T47D (cell line): ENCODE measurements at places on chromosomes 6 and 20.

DNA sequence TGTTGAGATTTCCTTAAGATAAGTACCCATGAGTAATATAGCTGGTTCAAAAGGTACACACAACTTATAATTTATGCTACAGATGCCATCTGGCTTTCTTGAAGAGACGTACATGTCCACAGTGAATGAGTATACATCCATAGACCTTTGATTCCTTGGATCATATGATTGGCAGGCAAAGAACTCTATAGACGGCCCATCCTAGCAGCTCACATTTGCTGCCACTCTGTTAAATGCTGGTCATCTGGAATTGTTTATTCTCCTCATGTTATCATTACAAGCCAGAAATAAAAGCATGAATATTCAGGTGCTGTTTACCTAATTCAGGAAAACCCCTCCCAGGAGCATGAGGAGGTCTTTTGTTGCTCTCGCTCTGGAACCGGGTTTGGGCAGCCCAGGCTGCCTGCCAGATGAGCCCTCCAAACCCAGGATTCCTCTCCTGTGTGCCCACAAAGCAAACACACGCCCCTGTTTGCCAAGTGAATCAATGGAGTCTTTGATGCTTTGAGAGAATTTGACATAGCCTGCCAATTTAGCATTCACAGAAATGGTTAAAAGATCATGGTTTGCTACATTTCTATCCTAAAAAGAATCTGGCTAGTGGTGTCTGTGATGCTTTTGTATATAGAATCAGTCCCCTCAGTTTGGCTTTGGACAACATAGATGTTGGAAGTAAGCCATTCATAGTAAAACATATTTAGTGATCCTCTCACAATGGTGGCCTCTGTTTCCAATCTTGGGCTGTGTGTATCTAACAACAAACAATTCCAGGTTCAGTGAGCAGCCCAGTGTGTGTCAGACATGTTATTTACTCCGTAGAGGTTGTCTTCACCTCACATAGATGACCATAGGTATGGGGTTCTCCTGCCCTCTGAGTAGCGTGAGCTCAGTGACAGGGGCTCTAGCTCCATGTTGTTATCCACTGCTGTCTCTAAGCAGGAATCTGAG is 17.5 kb upstream of the PLCG1 start:
- no peak for DNase-seq

DNA sequence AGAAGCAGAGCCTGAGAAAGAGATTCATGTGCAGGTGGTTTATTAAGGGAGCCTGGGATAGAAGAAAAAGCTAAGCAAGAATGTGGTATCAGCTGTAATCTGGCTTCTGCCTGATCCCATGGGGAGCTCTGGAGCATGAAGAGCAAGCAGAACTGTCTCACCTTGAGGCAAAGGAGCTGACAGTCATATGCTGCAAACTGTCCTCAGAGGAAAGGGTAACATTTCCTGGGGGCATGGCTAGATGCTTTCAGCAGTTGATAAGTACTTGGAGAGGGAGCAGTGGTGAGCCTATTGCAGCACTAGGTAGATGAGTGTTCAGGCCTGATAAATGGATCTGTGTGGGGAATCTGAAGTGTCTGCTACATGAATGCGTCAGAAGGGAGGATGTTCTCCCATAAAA is 621.5 kb upstream of the BTBD3 start:
- no peak for DNase-seq

DNA sequence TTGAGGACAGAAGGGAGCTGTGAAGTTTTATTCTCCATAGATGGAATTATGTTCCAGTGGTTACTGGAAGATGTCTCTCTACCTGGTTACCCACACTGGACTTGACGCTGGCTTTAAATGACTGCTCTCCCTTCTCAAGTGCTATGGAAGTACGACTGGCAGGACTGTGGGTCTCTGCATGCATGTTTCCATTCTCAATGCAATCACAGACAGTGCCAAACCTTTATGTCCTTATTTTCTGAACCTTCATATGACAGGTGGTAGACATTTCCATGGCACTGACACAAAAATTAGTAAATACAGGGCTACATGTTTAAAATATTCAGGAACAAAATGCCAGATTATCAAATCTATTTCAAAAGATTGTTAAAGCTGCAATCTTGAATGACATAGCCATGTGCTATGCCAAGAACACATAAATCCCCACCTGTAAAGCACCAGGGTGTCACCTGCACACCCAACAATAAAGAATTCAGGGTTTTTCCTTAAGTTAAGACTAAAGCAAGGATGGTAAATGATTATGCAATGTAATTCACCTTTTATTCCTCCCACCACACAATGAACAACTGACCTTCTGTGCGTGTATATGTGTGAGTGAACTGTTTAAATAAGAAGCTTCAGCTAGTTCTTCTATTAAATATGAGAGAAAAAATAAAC is 153.3 kb upstream of the ENPP5 start:
- no peak for DNase-seq

GRCh38 chr6:15533379-15534026 is 129.3 kb downstream of the DTNBP1 start:
- no peak for DNase-seq

DNA sequence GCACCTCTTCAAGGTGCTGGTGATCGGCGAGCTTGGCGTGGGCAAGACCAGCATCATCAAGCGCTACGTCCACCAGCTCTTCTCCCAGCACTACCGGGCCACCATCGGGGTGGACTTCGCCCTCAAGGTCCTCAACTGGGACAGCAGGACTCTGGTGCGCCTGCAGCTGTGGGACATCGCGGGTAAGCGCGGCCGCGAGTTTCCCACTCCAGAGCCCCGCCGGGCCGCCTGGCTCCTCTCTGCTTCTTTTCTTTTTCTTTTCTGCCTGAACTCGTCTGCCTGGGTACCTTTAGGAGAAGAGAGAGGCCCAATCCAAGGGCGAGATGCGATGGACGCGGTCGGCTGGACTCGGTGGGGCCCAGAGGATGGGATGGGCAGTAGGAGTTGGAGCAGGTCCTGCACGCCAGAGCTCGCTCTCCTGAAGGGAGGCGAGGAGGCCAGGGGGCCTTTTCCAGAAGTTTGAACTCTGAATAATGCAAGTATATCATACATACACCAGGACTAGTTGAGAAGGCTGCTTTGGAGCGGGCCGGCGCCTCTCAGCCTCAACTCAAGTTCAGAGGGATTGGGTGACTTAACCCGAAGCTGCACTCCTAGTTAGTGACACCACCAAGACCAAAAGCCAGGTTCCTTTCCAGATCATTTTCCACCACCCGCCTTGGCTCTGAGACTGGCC is 445 bp downstream of the RAB32 start:
- DNase-seq, result peak; percentile 33

DNA sequence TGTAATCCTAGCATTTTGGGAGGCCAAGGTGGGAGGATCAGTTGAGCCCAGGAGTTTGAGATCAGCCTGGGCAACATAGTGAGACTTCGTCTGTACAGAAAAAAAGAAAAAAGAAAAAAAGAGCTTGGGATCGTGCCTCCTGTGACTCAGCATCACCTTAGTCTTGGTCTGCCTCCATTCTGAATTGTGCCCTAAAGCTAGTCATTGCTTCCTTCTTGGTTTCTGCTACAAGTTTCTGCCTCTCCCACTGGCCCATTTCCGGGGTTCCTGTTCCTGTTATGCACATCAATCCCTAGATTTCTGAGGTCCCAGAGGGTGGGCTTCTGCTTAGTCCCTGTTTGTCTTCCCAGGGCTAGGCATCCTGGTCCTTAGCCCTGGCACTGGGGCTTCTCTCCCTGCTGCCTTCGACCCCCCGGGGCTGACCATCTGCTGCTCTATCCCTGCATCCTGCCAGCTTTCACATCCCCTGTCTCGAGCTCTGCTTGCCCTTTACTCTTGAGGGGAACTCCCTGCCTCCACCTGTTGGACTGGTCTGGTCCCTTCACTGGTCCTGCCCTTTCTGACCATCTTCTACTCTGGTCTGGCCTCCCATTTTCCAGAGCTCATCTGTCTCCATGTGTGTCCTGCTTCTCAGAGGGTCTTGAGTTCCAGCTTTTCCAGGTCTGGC is 77.5 kb upstream of the ESR1 start:
- DNase-seq, result no peak

- no peak for DNase-seq
Measured at GRCh38 chr6:148516617-148517016, 174.0 kb downstream of the SASH1 start.

GRCh38 chr6:43432009-43432945 is 4.9 kb downstream of the ABCC10 start:
- no peak for DNase-seq

DNA sequence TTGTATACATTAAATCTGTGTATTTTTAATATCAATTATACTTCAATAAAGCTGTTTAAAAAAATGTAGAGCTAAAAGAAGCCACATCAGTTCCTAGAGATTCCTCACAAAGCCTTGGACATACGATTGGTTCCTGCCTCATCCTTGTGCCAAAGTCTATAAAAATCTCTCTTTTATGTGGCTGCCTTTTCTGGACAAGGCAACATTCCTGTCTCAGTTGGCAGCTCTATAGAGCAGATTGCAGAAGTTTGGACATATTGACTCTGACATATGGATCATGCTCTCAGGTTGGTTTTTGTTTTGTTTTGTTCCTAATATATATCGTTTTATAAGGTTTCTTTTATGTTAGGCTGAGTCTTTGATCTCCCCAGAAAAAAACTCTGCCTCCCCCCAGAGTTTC is 148.9 kb downstream of the MAFB start:
- DNase-seq, result no peak

- DNase-seq, result no peak
Measured at GRCh38 chr6:38271081-38271480, 368.6 kb downstream of the BTBD9 start.

DNA sequence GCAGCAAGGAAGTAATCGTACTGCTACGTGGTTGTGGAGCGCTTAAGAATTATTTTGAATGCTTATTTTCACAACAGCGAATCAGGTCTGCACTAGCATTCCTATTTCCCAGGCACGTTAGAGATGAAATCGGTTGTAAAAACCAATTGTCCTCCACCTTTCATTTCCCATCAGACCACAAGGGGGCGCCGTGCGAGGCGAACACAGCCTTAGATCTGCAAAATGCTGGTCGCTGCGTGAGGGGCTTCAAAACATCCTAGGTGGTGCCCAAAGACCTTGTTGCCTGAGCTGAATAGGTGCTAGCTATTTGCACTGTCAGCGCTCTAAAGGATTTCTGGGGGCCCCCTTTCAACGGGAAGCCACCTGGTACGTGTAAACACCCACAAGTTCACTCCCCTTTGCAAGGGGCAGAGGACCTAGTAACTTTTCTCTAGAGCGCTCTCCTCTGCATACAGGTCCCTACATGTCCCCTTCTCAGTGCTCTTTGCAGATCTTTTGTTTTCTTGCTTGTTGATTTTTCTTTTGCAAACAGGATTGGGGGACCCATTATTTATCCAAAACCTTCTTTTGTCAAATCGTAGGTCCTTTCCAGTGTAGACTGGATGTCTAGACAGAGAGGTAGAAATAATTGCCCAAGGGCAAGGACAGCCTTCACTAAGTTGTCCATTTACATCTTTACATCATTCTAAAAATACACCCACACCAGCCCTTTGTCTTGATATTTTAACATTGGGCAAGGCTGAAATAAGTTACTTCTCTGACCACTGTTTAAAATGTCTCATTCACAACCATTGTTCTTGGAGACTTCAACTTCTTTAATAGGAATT is 59.8 kb downstream of the NEDD9 start:
- peak; percentile 49 for DNase-seq

DNA sequence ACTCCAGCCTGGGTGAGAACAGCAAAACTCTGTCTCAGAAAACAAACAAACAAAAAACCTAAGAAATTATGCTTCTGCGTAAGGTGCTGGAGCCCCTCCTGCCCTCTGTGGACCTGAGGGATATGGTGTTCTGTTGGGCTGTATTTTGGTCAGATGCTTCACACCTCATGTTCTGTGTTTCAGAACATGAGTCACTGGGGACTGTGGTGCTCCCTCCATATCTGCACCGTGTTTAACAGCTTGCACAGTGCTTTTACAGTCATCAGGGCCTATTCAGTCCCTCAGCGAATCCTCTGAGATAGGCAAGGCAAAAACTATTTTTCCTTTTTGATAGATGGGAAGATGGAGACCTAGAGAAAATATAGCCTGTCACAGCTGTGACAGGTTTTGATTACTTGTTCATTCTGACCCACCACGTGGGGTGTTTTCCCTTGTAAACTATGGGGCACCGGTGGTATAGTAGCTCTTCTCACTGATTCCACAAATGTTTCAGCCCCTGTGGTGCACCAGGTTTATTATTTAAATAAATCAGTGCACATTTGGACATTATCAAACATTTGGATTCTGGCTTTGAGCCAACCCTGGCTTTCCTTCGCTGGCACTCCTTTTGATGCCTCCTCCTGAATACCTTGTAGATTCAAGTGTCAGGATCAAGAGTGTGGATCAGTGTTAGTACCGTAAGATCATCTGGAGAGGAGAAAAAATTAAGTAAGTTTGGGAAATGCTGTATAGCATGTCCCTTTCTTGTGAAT is 9.6 kb downstream of the TTPAL start:
- no peak for DNase-seq

DNA sequence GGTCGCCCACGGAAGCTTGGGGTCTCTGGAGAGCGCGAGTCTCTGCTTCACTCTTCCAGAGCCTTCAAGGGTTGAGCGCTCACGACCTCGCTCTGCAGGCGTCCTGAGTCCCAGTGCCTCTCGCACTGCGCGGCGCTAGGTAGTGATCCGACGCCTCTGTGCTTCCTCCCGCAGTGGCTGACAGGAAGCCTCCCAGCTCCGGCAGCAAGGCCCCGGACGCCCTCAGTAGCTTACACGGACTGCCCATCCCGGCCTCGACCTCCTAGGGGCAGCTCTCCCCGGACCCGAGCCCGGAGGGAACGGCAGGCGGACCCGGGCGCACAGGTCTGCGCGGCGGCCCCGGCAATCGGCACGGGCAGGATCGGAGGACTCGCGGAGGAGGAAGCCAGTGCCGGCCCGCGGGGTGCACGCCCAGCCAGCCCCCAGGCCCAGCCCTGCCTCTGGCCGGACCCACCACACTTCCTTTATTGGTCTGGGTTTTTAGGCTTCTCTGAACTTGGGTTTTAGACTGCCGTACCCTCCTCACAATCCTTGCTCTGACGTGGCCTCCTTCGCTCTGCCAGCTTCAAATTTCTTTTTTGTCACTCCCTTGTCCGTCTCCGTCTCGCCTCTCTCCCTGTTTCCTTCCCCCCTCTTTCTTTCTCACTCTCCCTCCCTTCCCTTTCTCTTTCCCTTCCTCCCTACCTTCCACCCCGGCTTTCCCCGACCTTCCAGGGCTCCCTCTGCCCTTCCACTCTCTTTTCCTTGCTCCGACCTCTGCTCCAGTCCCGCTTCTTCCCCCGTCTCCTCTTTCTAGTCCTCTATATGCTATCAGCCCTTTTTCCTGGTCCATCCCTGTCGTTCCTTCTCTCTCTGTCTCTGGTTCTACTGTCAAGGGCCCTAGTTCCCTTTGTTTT is 9.1 kb downstream of the PAX1 start:
- DNase-seq, result no peak

DNA sequence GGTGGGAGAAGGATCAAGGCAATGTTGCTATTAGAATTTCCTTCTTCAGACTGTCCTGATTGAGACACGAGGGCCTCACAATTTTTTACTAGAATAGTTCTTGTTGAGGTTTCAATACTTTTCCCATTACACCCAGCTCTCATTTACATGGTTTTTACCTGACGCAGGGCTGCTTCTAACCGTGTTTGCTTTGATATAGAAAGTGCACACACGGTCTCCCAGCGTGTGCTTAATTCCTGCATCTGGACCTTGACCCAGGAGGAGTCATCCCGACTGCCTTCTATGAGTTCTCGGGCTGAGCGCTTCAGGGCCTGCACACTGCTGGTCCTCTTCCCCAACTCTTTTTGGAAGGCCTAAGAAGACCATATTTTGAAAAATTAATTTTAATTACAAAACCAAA is 160.2 kb downstream of the DST start:
- no peak for DNase-seq

- DNase-seq, result no peak
Measured at GRCh38 chr6:29529956-29530355, 29.6 kb downstream of the UBD start.

GRCh38 chr6:111464184-111464583 is 18.8 kb downstream of the REV3L start:
- no peak for DNase-seq
